ENCODE measurements at places on chromosomes 5 and 9. TPM values are rescaled to one million over a fixed set of nuclear protein-coding genes. Genes with fewer than 3 reads are reported as not detected.
A peak's percentile ranks its signal among the peaks of the same experiment; 100 is the strongest.

Gene PAPPA
- total RNA-seq = 214 TPM

- peak overlapping the region; percentile 75 for H3K27ac ChIP-seq
- peak; percentile 81 for DNase-seq
- H3K27me3 ChIP-seq = peaks cover 22% of the 10 kb centered on the region
- H3K4me1 ChIP-seq = peaks cover 21% of the 10 kb centered on the region
- peaks cover 8% of the 10 kb centered on the region for H3K36me3 ChIP-seq
These were observed 473 bp downstream of the ZBTB34 start for GRCh38 chr9:126860757-126861466.

GRCh38 chr9:105830461-105830860 is 136.1 kb downstream of the TMEM38B start:
- H3K4me3 ChIP-seq = no peak overlapping the region
- H3K36me3 ChIP-seq = no peaks in the 10 kb centered on the region
- no peak for DNase-seq
- H3K27me3 ChIP-seq = peaks cover 7% of the 10 kb centered on the region
- no peak overlapping the region for H3K27ac ChIP-seq

Gene SLC28A3
- total RNA-seq = not detected

DNA sequence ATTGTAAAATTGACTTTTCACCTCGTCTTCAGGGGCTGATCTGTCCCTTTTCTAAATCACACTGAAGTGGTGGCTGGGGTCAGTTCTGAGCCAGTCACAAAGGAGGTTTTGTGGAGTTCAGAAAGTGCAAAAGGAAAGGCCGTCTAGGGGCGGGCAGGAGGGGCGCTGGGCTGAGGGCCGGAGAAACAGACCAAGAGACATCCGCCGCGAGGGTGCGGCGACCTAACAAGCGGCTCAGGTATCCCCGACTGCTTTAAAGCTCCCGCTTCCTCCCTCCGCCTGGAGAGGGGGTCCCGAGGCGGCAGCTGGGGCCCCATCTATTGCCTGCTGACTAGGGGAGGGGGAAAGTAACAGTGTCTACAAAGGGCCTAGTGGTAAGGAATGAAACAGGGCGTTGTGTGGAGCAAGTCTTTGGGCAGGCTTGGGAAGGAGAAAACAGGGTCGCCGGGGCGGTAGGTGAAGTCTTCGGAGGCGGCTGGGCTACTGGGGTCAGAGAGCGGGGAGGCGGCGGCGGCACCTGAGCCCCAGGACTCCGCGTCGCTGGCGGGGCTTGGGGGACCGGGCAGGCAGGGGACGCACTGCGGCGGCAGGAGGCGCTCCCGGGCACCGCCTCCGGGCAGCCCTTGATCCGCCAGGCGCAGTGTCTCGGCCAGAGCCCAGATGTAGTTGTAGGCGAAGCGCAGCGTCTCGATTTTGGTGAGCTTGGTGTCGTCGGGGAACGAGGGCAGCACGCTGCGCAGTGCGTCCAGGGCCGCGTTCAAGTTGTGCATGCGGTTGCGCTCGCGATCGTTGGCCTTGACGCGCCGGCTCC is 950 bp downstream of the NEUROG1 start:
- H3K27me3 ChIP-seq = peaks cover 94% of the 10 kb centered on the region
- peak; percentile 75 for DNase-seq

DNA sequence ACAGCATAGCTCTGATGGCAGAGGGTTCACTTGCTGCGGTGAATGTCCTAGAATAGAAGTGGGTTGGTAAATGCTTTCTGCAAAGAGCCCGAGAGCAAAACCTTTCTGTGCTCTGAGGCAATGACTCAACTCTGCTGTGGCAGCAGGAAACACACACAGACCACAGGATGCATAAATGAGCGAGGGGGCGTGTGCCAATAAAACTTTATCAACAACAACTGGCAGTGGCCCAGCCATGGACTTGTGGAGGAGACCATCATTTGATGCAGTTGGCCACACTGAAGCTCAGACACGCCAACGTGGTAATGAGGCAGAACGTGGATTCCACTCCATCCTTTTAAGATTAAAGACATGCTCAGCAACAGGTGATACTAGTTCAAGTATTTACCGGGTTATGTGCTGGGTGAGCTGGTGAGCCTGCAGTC is 6.8 kb downstream of the MRPL36 start:
- DNase-seq = no peak
- H3K36me3 ChIP-seq = peaks cover 5% of the 10 kb centered on the region
- no peak overlapping the region for H3K4me3 ChIP-seq

- H3K27me3 ChIP-seq = peaks cover 4% of the 10 kb centered on the region
- H3K4me1 ChIP-seq = peaks cover 8% of the 10 kb centered on the region
- no peak overlapping the region for H3K4me3 ChIP-seq
- no peak for DNase-seq
- H3K36me3 ChIP-seq = no peaks in the 10 kb centered on the region
- no peak overlapping the region for H3K27ac ChIP-seq
These were observed 59.2 kb upstream of the IL17B start for GRCh38 chr5:149438281-149438680.

- H3K4me3 ChIP-seq = no peak overlapping the region
- H3K4me1 ChIP-seq = peaks cover 13% of the 10 kb centered on the region
- no peaks in the 10 kb centered on the region for H3K36me3 ChIP-seq
These were observed 3.7 kb upstream of the CAMK2A start for GRCh38 chr5:150293091-150293941.

DNA sequence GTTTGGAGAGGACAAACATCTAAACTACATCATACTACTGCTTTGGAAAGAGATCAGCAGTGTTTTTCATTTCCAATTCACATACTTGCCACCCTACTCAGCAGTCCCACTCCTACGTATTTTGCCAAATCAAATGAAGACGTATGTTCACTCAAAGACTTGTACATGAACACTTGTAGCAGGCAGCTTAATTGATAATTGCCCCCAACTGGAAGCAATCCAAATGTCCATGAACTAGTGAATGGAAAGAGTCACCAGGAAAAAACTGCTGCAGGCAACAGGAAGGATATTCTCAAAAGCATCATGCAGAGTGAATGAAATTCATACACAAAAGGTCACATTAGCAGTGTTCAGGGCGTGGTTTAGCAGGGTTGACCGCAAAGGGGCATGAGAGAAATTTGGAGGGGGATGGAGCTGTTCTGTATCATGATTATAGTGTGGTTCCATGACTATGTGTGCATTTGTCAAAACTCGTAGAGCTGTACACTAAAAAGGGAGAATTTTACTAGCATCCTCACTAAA is 38.8 kb downstream of the PAEP start:
- no peak for DNase-seq
- H3K27me3 ChIP-seq = peaks cover 19% of the 10 kb centered on the region
- H3K4me3 ChIP-seq = no peak overlapping the region
- H3K27ac ChIP-seq = no peak overlapping the region
- H3K36me3 ChIP-seq = no peaks in the 10 kb centered on the region

Gene CRHBP
- total RNA-seq = 9.6 TPM

DNA sequence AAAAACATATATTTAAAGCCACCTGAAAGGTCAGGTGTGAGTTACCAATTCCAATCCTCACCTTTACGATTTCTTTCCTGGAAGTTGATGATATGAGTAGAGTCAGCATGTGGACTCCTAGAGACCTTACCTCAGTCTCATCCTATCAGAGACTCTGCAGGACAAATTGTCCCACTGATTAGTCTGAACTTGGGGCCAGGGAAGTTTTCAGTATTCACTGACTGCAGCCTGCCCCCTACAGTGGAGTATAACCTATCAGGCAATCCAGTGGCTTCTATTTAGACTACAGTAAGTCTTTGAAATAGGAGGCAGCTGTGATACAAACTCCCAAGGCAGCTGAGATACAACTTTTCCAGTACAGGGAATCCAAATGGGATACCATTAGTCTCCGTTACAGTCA is 449.4 kb upstream of the CDH10 start:
- H3K27me3 ChIP-seq = no peaks in the 10 kb centered on the region
- H3K27ac ChIP-seq = no peak overlapping the region
- H3K4me3 ChIP-seq = no peak overlapping the region
- H3K4me1 ChIP-seq = peaks cover 4% of the 10 kb centered on the region
- DNase-seq = no peak

DNA sequence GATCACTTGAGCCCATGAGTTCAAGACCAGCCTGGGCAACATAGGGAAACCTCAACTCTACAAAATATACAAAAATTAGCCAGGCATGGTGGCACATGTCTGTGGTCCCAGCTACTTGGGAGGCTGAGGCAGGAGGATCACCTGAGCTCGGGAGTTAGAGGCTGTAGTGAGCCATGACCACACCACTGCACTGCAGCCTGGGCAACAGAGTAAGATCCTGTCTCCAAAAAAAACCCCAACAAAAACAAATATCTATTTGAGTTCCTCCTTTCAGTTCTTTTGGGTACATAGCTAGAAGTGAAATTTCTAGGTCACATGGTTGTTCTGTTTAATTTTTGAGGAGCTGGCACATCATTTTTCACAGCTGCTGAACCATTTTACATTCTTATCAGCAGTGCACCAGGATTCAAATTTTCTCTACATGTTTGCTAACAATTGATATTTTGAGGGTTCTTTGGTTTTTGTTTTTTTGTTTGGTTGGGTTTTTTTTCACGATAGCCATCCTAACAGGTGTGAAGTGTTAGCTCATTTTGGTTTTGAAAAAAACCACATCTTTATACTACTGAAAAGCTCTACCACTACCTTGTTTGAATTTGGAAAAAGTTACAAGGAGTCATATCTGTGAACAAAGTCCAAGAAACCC is 176.9 kb upstream of the SLC12A2 start:
- no peak for DNase-seq
- H3K4me1 ChIP-seq = peaks cover 7% of the 10 kb centered on the region
- peaks cover 6% of the 10 kb centered on the region for H3K27me3 ChIP-seq
- H3K36me3 ChIP-seq = no peaks in the 10 kb centered on the region
- no peak overlapping the region for H3K27ac ChIP-seq
